Right renal cortex interstitium (tissue), 3 donors: ENCODE measurements at places on chromosomes 2 and 18. TPM values are rescaled to one million over a fixed set of nuclear protein-coding genes. Genes with fewer than 3 reads are reported as not detected.

DNA sequence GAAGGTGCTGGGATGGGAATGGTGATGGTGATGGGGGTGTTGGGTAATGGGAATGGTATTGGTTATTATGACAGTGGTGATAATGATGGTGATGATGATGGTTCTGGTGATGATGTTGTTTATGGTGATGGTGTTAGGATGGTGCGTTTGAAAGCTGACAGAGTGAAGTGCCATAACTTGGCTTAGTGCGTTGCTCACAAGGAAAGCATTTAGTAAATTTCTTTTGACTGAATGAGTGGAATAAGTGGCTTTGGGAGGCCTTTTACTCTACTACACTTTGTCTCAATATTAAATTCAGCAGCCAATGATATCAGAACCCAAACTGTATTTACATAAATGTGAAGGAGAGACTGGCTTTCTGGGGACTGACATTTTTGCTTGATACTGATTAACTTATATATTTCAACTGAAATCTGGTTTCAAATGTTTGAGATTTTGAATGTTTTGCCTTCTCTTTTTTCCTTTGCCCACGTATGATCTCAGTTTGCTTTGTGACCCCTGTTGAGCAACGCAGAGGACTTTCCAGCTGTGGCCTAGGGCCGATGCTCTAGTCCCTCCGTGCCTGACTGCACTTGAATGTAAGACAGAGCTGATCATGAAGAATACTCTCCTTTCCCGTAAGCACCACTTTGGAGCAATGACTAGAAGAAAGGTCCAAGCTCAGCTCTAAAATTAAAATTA is 128.5 kb upstream of the SH3BP4 start:
- DNase-seq, result no peak

Gene EFHD1
- polyA plus RNA-seq, result 90.4 TPM

Gene TGFA
- polyA plus RNA-seq, result 15.8 TPM

GRCh38 chr2:227395556-227395955 is 7.8 kb upstream of the SCYGR1 start:
- no peak for DNase-seq

Gene ERICH2
- 2.7 TPM for polyA plus RNA-seq

Gene GREB1L
- polyA plus RNA-seq, result 2.3 TPM

DNA sequence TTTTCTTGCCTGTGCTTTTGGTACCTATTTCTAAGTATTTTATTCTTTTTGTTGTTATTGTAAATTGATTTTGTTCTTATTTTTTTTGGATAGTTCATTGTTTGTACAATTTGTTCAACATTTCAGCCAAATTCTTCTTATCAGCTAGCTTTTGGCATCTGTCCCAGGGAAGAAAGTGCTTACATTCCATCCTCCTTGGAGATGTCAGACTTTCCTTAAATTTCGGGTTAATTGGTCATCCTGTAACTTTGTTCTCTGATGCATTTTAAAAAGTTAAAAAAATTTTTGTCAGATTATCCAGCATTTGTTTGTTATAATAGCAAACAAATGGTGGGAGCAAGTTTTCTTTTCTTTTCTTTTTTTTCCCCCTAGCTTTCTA is 60.3 kb downstream of the PTH2R start:
- DNase-seq, result no peak

Gene FBXO41
- polyA plus RNA-seq, result 1.6 TPM

- no peak for DNase-seq
These were observed 323.5 kb downstream of the AFF3 start for GRCh38 chr2:99818842-99819241.

DNA sequence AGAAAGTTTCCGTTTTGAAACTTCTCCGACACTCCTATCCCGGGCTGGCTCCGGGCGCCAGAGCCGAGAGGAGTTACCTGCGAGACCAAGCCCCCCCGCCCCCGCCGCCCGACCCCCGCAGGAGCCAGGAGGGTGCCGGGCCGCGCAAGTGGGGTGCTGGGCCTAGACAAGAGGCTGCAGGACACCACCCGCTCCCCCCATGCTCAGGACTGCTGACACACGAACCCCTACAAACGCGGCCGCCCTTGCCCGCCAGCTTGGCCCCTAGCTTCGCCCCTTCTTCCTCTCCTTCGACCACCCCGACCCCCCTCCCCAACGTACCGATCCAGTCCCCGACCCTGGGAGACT is 497 bp downstream of the PLA2R1 start:
- DNase-seq, result no peak

GRCh38 chr2:74507926-74508520 is 528 bp upstream of the PCGF1 start:
- no peak for DNase-seq

Gene ACTG2
- polyA plus RNA-seq, result 0.93 TPM

DNA sequence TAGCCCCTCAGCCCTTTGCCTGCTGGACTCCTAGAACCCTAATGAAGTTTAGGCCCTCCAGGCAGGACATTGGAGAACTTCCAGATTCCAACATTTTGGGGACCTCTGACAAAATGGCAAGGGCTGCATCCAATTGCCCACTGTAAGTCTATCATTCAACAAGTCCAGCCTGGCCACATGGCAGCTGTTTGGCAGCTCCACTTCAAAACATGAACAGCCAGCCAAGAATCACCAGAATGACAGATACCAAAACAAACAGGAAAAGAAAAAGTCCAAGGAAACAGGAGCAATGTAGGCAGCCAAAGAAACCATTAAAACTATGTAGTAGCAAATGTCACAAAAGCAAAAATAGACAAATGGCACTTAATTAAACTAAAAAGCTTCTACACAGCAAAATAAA is 25.5 kb downstream of the SLC4A5 start:
- no peak for DNase-seq

DNA sequence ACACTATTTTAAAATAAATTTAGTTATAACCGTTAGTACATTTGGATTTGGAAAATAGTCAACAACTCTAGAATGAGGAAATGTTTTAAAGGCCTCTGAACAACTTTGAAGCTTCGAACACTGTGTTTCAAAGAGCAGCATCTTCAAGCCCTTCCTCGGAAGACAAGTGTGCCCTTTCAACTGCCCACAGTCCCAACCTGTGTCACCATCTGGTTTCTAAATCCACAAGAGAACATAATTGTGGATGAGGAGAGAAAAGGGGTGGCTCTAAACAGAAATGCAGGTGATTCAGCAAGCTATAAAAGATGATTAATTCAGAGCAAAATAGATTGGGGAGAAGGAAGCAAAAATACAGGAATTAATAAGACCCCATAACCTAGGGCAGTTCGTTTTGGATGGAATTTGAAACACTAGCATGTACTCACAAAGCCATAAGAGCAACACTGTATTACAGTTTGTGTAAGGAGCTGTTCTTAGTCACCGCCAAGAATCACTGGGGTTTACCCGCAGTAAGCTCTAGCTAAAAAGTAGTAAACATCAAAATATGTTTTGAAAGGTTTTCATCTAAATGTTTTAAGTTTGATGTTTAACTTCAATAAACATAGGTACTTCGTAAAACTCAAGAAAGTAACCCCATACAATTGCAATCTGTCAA is 160.7 kb downstream of the EIPR1 start:
- no peak for DNase-seq

GRCh38 chr2:219844401-219845091 is 217.1 kb downstream of the SLC4A3 start:
- DNase-seq, result no peak

Gene ACKR3
- 72.7 TPM for polyA plus RNA-seq

DNA sequence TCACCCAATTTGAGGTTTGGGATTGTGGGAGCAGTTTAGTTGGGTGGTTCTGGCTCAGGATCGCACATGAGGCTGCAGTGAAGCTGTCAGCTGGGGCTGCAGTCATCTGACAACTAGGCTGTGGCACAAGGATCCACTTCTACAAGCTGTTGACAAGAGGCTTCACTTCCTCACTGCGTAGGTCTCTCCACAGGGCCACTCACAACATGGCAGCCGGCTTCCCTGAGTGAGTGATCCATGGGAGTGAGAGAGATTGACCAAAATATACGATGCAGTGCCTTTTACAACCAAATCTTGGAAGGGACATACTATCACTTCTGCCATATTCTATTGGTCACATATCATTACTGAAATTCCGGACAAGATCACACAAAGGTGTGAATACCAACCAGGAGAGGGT is 187.5 kb downstream of the DLGAP1 start:
- no peak for DNase-seq

- no peak for DNase-seq
These were observed 23.4 kb downstream of the MROH2A start for GRCh38 chr2:233801357-233802131.

GRCh38 chr2:230267556-230267955 is 42.0 kb downstream of the SP140 start:
- no peak for DNase-seq

Gene BZW1
- 271 TPM for polyA plus RNA-seq

DNA sequence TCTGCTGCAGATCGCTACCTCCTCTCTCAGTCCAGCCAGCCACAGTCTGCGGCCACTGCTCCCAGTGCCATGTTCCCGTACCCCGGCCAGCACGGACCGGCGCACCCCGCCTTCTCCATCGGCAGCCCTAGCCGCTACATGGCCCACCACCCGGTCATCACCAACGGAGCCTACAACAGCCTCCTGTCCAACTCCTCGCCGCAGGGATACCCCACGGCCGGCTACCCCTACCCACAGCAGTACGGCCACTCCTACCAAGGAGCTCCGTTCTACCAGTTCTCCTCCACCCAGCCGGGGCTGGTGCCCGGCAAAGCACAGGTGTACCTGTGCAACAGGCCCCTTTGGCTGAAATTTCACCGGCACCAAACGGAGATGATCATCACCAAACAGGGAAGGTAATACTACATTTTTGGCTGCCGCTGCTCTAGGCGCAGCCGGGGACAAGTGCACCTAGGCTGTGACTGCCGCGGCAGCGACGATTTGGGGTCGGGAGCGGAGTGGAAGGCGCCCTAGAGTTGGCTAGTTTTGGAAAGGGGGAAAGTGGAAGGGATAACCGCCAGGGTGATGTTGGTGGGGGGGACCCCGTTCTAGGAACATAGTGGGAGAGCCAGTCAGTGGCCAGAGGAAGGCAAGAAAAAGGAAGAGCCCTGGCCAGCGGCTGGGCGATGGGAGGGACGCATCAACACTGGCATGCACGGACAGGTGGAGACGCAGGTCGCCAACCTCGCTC is 776 bp downstream of the TBR1 start:
- no peak for DNase-seq

DNA sequence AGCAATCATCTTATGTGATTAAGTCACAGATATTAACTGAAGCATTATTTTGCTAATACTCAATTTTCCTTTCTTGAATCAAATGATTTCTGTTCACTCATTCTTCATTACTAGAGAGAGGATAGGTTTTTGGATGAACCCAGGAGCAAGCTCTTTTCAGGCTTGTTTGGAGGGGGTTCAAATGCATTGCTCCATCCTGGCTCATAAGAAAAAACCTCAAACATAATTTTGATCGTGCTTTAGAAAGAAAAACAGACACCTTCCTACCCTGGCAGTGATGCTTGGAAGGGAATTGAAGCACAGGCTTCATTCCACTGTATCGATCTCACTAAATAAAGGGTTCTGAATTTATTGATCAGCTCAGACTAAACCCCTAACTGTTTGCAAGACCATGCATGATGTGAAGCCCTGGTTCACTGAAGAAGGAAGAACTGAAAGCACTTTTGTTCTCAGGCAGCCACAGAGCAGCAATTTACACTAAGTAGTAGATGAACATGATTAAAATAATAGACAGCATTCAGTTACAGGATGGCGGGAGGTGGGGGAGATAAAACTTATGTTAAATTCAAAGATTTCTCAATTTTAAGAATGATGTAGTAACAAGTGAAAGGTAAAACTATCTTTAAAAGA is 53.4 kb downstream of the CDH2 start:
- DNase-seq, result no peak

Gene THSD7B
- 5.1 TPM for polyA plus RNA-seq

DNA sequence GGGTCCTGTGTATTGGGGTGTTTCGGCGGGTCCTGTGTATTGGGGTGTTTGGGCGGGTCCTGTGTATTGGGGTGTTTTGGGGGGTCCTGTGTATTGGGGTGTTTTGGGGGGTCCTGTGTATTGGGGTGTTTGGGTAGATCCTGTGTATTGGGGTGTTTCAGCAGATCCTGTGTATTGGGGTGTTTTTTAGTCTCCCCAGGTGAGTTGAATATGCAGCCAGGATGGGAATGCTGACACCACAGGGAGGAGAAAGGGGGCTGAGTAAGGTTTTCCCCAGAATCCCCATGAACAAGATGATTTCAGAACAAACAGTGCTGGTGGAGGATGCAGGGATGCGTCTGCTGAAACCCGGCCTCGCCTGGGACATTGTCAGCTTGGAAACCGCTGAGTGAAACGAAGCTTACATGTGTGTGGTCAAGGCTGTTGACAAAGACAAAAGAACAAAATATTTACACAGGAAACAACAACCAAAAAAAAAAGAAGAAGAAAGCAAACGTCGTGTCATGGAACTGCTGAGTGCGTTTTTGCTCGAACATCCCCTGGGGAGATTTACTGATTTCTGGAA is 88.5 kb upstream of the ODC1 start:
- no peak for DNase-seq

- DNase-seq, result no peak
These were observed 22.7 kb upstream of the SPR start for GRCh38 chr2:72864500-72864899.

Gene NCKAP1
- 155 TPM for polyA plus RNA-seq

Gene CCDC68
- 8.3 TPM for polyA plus RNA-seq

DNA sequence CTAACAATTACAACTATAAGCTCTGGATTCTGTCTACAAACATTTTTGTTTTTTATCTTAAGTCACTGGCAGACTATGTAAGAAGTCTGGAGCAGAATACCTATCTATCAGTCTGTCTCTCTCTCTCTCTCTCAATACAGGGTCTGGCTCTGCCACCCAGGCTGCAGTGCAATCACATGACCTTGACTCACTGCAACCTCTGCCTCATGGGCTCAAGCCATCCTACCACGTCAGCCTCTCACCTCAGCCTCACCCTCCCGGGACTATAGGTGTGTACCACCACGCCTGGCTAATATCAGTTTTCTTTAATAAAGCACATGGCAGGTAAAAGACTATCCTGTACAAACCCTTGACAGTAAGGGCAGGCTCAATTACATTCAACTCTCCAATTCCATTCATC is 96.9 kb downstream of the OSBPL1A start:
- DNase-seq, result no peak

DNA sequence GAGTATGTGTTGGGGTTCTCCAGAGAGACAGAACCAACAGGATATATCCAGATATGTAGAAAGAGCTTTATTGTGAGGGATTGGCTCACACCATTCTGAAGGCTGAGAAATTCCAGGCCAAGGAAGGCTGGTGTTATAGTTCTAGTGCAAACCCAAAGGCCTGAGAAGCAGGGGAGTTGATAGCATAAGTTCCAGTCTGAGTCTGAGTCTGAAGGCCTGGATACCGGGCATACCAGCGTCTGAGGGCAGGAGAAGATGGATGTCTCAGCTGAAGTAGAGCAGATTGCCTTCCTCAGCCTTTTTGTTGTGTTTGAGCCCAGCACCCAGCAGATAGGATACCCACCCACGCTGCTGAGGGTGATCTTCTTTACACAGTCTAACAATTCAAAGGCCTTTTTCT is 211.7 kb upstream of the RASGRP3 start:
- no peak for DNase-seq

Gene ZNF804A
- polyA plus RNA-seq, result 2.0 TPM

GRCh38 chr2:205073433-205074020 is 528.3 kb downstream of the PARD3B start:
- DNase-seq, result no peak
